Lung microvascular endothelial cell (primary cell): ENCODE measurements at places on chromosomes 3 and 15. TPM values are rescaled to one million over a fixed set of nuclear protein-coding genes. Genes with fewer than 3 reads are reported as not detected.
A peak's percentile ranks its signal among the peaks of the same experiment; 100 is the strongest.

Gene HRG
- total RNA-seq: not detected in 2 replicates

Gene NRROS
- 4.8 and 5.7 TPM in 2 replicates for total RNA-seq

Gene ITPKA
- 0.20 and 0.65 TPM in 2 replicates for total RNA-seq

Gene ZNF385D
- total RNA-seq: 0.22 and 1.8 TPM in 2 replicates

Gene THAP10
- total RNA-seq: 0.60 and 0.87 TPM in 2 replicates

Gene FSD2
- total RNA-seq: not detected in 2 replicates

DNA sequence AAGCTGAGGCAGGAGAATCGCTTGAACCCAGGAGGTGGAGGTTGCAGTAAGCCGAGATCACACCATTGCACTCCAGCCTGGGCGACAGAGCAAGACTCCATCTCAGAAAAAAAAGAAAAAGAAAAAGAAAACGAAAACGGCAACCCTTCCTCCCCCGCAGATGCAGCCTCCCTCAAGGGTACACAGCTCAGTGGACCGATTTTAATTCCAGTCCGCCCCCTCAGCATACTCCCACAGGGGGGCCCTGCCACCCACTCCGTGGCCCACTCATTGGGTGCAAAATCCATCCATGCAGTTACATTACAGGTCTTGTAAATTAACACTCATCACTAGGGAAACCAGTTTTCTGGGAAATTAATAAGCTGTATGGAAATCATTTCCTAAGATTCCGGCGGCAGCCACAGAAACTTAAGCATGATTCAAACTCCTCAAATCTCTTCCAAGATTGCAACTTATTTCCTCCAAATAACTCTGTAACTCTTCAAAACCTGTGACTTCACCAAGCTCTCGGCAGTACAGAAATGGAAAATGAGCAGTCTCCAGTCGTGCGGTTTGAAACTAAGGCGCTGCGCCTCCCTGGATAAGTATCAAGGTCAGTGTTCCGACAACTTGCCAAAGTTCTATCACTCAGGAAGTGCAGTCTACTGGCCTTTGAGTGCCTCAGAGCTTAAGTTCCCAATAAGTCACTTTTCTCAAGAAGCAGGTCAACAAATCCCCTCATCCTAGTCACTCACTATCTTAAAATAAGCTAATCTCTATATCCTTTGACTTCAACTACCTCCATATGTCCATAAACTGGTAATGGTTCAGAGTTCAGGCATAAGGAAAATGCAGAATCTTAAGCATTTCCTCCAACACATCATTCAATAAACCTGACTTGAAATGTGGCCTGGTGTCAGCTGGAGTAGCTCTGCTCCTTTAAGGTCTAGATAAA is 24.7 kb upstream of the KLHL6 start:
- peak; percentile 51 for DNase-seq

GRCh38 chr15:26374806-26375205 is 398.1 kb downstream of the GABRB3 start:
- DNase-seq: no peak

DNA sequence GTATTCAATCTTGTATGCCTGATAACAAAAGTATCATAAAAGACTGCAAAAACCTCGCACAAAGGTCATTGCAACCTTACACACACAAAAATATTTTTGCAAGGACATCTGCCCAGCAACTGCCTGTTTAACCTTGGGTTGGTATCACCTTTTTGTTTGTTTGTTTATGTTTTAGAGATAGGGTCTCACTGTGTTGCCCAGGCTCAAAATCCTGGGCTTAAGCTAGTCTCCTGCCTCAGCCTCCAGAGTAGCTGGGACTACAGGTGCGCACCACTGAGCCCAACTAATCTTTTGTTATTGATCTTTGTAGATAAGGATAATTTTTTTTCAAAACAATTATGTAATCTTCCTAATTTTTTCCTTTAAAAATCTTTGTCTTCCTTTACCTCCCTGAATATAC is 54.2 kb downstream of the SPTSSB start:
- DNase-seq: no peak

GRCh38 chr3:70702132-70702531 is 389.7 kb upstream of the MDFIC2 start:
- DNase-seq: peak; percentile 67

- DNase-seq: peak; percentile 44
These were observed 57.0 kb upstream of the CMTM7 start for GRCh38 chr3:32334675-32335074.

GRCh38 chr15:36498916-36499315 is 80.5 kb upstream of the CDIN1 start:
- no peak for DNase-seq

DNA sequence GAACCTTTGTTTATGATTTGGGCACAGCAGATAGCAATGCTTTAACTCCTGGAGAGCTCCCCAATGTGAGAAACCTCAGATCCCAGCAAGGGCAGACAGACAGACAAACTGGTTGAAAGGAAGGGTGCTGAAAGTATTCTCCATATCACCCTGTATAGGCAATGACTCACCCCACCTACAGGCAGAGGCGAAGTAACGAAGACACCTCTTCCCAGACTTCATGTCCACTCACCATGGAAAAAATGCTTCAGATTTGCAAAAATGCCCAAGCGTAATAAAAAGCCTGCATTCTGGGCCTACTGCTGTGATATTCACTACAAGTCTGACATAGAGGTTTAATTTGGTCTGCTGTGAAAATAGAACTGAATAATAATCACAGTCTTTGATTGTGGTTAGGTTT is 50.5 kb downstream of the THBS1 start:
- no peak for DNase-seq

- DNase-seq: no peak
These were observed 336.6 kb downstream of the FEZF2 start for GRCh38 chr3:62036726-62037125.

- DNase-seq: no peak
These were observed 39.8 kb downstream of the TBL1XR1 start for GRCh38 chr3:177157492-177157891.

- no peak for DNase-seq
These were observed 178.8 kb downstream of the CNTN3 start for GRCh38 chr3:74435631-74436030.

DNA sequence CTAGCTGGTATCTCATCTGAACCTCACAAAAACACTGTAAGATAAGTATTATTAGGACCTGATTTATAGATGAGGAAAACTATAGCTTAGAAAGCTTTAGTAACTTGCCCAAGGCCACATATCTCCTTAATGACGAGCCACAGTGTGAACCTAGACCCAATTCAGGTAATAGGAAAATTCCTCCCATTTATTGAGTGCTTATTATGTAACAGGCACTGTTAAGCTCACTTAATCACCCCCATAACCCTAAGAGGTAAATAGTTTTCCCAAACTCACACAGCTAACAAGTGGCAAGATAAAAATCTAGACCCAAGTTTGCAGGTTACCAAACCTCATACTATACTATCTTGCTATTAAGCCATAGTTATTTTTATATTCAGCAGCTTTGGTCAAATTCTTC is 7.9 kb downstream of the WDR5B start:
- no peak for DNase-seq

- DNase-seq: peak; percentile 65
These were observed 24.4 kb upstream of the ABHD10 start for GRCh38 chr3:111954228-111954990.
